ENCODE measurements at places on chromosomes 3 and 15.

DNA sequence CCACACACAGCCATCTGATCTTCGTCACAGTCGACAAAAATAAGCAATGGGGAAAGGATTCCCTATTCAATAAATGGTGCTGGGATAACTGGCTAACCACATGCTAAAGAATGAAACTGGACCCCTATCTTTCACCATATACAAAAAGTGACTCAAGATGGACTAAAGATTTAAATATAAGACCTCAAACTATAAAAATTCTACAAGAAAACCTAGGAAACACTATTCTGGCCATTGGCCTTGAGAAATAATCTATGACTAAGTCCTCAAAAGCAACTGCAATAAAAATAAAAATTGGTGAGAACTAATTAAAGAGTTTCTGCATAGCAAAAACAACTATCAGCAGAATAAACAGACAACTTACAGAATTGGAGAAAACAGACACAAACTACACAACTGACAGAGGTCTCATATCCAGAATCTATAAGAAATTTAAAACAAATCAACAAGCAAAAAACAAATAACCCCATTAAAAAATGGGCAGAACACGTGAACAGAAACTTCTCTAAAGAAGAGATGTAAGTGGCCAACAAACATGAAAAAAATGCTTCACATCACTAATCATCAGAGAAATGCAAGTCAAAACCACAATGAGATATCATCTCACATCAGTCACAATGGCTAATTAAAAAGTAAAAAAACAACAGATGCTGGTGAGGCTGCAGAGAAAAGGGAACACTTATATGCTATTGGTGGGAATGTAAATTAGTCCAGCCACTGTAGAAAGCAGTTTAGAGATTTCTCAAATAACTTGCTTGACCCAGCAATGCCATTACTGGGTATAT, 104.0 kb downstream of the NR1I2 start:
- DNase-seq, result no peak

- no peak for DNase-seq
Measured at GRCh38 chr15:94258246-94258645, 26.9 kb downstream of the MCTP2 start.

- DNase-seq, result no peak
Measured at GRCh38 chr3:184259396-184259877, 1.9 kb downstream of the CAMK2N2 start.

GRCh38 chr15:95923792-95924191, 406.7 kb upstream of the NR2F2 start:
- DNase-seq, result no peak

DNA sequence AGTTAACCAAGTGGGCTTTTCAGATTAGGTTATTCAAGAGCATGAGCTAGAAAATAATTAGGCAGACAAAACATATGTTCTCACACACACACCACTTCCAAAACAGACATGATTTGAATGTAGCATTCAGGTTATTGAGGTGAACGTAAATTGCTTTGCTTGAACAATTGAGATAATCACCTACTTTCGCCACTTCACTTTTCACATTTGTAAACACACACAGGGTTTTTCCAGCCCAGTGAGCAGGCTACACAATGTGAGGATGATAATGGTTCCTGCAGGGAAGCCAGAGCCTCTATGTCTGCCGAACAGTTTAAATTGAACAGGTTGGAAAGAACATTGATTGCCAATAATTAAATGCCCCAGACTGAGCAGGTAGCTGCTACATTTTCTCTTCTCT, 560.8 kb downstream of the OCA2 start:
- DNase-seq, result no peak

- DNase-seq, result no peak
Measured at GRCh38 chr3:89217148-89217685, 109.8 kb downstream of the EPHA3 start.

DNA sequence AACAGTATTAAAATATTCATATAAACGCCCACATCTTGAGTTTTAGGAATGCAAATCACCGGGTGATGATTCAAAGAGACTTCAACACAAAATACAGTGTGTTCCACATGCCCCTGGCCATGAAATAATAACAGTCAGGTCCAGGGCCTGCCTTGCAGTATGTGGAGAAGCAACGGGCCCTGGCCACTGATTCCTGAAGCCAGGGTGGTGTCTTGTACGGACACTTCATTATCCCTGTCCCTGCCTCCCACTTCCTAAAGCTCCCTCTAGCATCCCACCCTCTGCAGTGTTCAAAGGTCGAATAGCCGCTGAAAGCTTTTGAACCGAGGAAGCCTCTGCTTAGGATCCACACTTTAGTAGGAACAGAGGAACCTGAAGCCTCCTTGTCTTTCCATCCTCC, 50.4 kb upstream of the PCSK6 start:
- no peak for DNase-seq

DNA sequence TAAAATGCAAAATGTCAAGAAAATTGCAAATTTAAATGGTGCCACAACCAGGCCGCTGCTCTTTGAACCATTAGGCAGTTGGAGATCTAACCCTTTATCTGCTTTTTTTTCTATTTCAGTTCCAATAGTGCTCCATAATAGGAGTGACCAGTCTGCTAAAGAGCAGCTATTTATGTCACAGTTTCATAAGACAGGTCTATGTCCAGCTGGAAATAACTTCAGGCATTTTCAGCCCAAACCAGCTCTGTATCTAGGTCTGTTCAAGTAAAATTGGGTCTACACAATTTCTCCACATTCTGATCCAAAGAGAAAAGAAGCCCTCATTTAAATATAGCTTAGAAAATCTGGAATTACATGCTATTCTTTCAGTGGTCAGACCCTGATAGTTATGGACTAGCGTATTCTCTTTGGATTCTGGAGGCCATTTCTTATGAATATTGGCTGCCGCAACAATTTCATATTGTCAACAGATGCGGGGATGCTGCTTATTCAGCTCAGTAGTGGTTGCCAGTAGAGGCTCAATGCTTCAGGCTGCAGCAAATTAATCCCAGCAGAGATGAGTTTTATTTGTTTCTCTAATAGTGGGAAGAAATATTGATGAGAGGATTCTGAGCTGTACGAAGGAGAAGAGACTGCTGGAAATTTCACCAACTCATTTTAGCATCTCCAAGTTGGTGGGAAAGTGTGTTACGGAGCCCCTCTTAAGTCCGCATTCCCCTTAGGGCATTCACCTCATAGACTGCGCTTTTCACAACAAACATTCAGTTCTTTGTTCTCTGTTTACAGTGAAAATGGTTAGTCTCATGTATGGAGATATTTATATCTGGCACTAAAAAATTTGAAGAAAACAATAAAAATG, 887.0 kb downstream of the ROBO1 start:
- no peak for DNase-seq

GRCh38 chr3:134362670-134363380, 11.4 kb downstream of the AMOTL2 start:
- DNase-seq, result no peak

DNA sequence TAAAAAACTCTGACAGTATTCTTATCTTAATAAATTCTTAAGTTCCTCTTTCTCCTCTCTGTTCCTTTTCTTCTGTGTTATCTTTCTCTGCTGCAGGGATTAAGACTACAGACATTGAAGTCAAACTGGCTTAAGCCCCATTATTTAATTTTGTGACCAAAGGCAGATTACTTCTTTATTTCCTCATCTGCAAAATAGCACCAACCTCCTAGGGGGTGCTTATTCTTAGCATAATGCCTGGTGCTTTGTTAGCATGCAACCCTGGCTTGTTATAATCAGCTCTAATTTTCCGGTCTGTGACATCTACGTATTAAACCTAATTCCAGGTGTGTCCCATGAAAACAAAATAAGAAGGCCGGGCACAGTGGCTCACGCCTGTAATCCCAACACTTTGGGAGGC, 23.8 kb downstream of the SEMA6D start:
- DNase-seq, result no peak

DNA sequence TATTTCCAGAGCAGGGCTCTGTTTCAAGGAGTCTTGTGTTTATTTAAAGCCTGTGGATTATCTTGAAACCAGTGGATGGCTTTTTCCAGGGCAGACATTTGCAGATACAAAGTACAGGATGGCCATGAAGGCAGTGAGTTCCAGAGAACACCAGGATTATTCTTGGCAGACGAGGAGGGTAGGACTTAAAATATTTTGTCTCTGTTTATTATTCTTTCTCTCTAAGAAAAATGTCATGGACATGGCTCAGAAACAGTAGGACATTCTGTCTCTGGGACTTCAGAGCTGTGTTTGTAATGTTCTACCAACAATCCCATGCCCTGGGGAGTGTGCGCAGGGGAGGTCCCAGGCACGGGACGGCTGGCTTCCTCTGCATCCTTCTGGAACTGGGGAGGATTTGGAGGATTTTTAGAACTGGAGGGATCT, 125.9 kb downstream of the ATP10A start:
- no peak for DNase-seq

DNA sequence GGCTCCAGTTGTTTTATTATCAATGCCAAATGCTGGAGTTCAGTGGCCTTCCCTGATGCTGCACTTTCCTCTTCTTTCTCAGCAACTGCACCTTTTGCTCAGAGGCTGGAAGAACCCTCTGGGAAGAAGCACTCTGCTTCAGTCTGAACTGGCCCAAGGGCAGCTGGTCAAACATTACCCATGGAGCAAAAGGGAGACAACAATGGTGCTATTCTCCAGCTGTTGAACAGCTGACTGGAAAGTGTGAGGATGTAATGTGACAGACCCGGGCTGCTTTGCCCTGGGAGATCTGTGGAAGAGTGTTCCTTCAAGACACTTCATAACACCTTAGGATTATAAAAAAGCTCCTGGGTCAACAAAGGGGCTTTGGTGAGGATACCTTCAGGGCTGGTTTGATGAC, 84.9 kb downstream of the EPHB1 start:
- DNase-seq, result no peak

DNA sequence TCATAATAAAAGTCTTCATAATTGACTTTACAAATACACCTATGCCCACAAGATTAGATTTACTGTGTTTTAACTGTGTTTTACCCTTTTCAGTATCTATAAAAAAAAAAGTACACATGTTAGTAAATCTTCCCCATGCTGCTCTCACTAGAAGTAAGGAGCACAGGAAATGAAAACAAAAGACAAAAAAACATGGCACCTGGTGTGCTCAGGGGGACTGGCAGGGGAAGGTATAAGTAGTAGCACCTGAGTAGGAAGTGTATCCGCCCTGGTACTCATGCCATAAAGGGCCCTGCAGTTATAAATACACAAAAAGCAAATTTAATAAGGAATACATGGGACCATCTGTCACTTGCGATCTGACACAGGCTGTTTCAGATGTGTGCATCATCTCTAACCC, 8.9 kb upstream of the ALDH1A2 start:
- DNase-seq, result no peak

DNA sequence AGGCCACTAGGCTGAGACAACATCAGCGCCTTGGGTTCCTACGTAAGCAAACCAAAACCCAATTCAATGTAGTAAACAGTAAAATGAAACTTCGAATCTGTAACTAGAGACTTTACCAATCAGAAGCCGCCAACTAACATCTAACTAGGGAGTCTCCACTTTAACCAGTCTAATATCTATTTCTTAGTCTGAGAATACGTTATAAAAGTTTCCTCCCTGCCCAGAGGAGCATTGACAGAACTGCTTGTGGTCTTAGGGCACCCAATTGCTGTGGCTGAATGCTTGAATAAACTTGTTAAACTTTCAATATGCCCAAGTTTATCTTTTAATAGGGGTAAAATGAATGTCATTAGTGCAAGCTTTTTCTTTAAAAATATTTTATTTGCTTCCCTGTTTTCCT, 4.3 kb downstream of the CP start:
- no peak for DNase-seq

DNA sequence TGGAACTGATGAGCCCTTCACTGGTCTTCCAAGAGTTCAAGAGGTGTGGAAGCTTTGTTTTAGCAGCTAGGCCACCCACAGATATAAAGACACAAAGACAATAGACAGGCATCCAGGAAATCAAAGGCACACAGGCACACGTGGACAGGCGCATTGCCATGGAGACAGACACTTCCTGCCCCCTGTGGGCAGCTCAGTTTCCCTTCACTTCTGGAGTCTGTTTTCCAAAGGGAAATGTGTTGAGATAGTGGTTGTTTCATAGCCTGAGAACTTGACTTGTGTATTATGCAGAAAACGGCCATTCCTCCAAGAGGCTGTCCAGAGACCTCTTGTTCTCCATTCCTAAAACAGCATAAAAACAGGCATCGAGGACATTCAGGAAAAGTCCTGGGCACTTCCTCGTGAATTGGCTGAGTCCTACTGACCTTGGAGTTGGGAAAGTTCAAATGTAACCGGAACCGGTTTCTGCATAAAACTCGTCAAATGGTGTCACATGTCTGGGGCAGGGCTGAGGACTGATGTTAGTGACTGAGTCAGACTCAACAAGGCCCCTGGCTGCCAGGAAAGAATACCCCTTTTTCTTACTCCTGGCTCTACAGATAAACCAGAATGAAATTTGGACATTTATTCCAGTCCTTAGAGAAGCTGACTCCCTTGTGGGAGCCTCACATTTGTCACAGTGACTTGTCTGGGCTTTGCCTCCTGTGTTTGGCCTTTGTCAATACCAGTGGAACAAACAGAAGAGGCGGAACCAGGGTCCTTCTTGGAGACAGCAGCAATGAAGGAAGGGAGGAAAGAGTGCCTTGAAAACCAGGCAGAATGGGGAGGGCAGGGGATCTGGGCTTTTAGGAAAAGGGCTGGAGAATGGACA, 1.3 kb downstream of the ALPK3 start:
- no peak for DNase-seq

DNA sequence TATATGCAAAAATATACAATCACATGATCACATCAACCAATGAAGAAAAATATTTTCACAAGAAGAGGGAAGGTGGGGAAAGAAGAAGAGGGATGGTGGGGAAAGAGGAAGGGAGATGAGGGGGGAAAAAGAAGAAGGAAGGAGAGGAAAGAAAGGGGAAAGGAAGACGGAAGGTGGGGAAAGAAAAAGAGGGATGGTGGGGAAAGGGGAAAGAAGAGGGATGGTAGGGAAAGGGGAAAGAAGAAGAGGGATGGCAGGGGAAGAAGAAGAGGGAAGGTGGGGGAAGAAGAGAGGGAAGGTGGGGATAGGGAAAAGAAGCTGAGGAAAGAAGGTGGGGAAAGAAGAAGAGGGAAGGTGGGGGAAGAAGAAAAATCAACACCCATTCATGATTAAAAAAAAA, 3.2 kb upstream of the GOLGB1 start:
- no peak for DNase-seq

GRCh38 chr3:61030469-61031035, 220.7 kb downstream of the FHIT start:
- DNase-seq, result no peak

DNA sequence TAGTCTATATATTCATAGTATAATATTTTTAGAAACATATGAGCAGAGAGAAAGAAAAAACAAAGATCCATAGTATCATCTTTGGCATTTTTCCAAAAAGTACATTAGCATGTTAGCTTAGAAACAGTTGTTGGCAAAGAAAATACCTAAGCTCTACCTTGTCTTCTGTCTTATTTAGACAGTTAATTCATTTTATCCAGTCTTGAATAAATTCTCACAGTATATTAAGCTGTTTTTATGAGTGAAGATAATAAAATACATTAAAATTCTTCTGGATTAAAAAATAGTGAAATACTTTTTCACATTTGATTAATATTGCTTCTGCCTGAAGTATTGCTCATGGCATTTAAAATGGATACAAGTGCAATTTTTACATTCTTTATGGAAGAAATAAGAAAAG, 145.2 kb downstream of the ZIC1 start:
- DNase-seq, result no peak
